ENCODE measurements at places on chromosomes 12 and 14.

DNA sequence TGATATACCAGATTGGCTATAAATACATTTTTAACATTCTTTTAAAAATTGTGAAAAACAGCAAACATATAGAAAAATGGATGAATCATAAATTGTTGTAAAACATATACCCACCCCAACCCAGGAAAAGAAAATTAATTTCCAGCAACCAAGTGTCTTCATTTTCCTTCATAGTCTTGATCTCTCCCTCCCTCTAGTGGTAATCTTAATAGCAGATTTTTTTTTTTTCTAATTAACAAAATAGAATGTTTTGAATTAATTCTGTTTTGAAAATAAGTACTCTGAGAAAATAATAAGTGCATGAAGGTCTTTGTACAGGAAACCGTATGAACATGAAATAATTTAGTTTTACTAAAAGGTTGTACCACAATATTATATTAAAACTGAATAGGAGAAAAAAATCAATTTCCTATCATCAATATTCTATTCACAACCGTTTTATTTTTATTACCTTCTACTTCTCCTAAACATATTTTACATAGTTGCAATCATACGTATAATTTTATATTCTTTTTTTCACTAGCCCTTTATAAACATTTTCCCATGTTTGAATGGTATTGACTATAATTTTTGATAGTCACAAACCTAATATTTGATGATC, 7.0 kb downstream of the ETNK1 start:
- peak; percentile 23 for DNase-seq

DNA sequence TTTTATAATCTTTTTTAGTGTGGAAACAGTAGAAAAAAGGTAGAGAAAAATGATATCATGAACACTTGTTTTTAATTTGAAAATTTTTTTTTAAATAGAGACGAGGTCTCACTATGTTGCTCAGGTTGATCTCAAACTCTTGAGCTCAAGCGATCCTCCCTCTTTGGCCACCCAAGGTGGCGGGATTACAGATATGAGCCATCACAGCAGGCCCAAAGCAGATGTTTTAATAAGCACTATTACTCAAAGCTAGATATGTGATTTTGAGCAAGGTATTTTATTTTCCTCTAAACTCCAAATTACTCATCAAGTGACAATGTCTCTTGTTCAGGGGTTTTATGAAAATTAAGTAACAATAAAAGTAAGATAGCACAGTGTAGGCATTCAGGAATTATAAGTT, 10.7 kb upstream of the WDR89 start:
- no peak for DNase-seq

- DNase-seq, result no peak
Observed at GRCh38 chr14:34050606-34051005, 99.7 kb upstream of the EGLN3 start.

- DNase-seq, result peak; percentile 55
Observed at GRCh38 chr12:12327802-12328201, 22.2 kb downstream of the MANSC1 start.

DNA sequence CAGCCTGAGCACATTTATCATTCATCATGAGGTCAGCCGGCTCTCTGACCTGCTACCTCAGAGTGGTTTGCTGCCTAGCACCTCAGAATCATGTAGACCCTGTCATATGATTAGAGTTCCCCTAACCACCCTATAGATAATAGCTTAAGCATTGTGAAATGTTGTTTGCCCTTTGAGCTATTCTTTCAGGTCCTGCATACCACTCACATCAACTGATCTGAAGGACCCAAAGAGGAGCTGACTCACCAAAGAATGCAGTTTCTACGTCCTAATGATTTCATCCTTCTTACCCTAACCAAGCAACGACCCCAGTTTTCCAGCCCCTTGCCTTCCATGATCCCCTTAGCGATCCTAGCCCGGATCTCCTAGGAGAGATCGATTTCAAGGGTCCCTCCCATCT, 527.9 kb downstream of the SOX5 start:
- no peak for DNase-seq

DNA sequence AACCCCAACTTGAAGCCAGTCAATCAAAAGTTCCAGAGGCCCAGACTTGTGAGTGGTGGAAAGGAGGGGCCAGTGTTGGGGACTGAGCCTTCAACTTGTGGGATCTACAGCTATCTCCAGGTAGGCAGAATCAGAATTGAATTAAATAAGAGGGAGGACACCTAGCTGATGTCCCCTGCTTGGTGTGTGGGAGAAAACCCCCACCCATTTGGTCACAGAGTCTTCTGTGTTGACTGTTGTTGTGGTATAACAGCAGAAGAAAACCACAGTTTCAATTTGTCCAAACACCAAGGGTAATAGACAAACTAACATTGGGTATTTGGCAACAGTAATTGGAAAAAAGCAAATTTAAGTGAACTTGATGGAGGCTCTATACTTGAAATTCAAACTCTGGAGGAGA, 3.4 kb upstream of the GCH1 start:
- no peak for DNase-seq

- no peak for DNase-seq
Observed at GRCh38 chr12:50006754-50007442, 18.4 kb downstream of the RACGAP1 start.

GRCh38 chr12:1310653-1311052, 283.7 kb downstream of the FBXL14 start:
- no peak for DNase-seq

GRCh38 chr14:75230140-75230792, 48.4 kb upstream of the FOS start:
- peak; percentile 75 for DNase-seq

GRCh38 chr14:68099495-68100045, 280.0 kb downstream of the RAD51B start:
- no peak for DNase-seq

DNA sequence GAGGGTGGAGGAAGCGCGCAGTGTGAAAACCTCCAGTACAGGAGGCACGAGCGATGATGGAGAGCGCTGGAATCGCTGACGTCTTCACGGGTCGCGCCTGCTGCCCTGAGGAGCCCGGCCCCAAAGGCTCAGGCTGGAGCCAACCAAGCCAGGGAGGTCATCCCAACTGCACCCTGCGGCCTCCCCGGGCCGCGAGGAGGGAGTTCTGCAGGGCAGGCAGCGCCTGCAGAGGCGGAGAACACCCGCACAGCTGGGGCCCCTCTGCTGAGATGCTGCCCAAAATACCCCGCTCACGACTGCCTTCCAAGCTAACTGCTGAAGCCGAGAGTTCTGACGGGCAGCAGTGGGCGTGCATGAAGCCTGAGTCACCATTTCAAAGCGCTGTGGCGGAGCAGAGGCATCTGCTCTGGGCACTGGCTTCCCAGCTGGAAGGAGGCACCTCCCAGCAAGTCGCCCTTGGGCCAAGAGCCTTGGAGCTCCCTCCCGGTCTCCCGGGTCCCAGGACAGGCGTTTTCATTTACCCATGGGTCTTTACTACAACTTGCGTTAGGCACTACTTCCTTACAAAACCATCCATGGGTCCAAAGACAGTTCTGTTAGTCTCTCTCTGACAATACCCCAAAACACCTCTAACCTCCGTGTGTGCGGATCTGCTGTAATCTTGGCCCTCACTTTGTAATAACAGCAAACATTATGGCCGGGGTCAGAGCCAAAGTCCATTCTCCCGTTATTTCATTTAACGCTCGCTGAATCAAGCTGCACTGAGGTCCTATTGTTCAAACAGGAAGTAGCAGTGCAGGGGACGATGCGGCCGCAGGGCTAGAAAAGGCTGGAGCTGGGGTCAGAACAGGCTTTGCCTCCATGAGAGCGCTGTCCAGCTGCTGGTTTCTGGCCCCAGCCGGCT, 60.1 kb upstream of the RIMBP2 start:
- DNase-seq, result peak; percentile 12

- DNase-seq, result no peak
Observed at GRCh38 chr14:22671622-22672021, 27.5 kb upstream of the OR6J1 start.

GRCh38 chr14:94747739-94748138, 22.2 kb downstream of the GSC start:
- no peak for DNase-seq

DNA sequence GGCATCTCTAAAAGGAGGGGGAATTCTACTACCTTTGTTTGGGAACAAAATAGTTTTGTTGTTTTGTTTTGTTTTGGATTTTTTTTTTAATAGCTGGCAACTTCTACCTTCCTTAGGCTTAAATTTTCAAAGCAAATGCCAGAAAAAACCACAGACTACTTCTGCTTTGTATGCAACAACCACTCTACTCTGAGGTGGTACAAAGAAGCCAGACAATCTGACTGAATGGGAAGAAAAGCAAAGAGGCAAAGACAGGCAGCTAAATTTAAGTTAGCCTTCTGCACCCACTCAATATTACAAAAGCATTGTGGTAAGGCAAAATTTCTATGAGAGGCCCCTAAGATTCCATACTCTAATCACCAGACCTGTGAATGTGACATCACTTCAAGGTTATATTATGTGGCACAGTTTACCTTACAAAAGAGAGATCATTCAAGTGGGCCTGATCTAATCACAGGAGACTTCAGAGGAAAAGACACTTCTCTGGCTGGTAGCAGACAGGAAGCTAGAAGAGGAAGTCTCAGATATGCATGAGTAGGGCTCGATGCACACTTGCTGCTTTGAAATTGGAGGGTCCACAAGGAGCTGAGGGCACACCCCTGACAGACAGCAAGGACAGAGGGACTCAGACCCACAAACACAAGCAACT, 566.6 kb downstream of the RPS29 start:
- DNase-seq, result no peak

DNA sequence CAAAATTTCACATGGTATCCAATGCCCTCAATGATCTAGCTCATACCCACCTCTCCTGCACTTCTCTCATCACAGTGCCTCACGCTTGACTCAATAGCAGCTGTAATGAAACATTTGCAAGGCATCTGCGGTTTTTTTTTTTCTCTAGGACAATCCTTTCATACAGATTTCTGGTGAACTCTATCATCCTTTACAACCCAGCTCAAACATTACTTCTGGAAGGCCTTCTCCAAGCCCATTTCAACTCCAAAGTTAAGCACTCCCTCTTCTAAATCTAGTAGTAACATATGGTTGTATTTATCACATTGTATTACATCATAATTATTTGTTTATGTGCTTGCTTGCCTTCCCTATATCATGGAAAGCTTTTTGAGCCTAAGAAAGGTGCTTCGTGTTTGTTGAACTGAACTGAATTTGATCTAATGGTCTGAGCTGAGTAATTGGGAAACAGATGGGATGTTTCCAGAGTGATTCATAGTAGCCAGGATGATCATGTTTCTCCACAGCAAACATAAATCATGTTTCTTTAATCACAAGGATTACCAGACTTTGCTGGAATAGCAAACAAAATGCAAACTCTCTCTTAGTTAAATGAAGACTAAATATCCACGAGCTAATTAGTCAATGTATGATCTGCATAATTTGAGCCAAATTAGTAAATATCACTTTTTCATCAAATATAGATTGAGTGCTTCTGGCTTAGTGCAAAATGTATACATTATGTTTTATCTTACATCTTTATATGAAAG, 14.3 kb downstream of the CFL2 start:
- no peak for DNase-seq

GRCh38 chr12:19529951-19530636, 90.8 kb downstream of the AEBP2 start:
- no peak for DNase-seq

DNA sequence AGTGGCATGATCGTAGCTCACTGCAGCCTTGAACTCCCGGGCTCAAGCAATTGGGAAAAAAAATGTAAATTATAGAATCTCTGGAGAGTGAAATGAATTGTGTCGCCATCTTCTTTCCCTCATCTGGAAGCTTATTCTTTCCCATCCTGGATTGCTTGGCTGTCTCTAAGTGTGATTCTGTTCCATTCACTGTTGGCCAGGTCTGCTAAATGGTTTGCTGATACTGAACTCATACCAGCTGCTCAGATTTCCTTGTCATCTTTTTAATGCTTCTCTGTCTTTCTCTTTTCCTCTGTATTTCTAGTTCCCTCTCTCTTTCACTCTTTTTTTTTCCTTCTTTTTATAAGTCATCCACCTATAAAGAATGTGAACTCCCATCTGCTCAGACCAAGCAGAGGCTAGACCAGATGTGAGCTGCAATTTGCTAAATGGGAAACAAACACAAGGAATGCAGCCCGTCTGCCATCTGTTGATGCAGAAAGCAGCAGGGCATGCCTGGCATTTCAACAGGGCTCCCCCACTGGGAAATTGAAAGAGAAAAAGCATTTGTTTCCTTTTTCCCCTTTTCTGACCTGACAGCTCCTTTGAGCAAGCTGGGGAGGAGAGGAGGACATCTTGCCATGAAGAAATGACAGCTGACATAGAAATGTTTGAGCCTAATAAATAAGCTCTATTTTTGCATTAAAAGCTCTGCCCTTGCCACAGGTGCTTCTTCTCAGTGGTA, 1823.6 kb upstream of the FLRT2 start:
- DNase-seq, result no peak

DNA sequence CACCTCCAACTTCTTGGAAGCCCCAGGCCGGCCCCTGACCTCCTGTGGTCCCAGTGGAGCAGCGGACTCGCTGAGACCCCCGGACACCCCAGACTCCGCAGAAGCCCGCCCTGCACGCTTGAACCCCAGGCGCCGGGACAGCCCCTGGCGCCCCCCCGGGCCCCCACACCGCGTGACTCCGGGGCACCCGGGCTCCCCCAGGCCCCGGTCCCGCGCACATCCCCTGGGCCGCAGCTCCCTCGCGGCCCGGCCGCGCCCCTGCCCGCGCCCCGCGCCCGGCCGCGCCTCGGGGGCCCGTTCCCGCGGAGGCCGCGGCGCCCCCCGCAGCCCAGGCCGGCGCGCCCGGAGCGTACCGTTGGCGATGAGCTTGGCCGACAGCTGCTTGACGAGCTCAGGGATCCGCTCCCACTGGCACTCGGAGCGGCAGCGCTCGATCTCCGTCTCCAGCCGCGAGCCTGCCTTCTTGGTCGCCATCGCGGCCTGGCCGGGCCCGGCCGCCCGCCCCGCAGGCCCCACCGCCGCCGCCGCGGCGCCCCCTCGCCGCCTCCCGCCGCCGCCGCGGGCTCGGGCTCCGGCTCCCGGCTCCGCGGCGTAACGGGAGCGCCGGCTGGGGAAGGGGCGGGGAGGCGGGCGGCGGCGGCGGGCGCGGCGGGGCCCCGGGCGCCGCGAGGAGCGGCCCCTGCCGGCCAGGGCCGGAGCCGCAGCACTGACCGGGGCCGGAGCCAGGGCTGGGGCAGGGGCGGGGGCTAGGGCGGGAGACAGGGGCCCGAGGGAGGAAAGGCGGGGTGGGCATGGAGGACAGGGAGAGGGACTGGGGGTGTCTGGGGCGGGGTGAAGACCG, at the start of gene TTC7B:
TTC7B (minus strand) TSS at position 609 of the 841 bp plus-strand sequence; CDS start at position 474, 135 bp downstream.
- DNase-seq, result peak; percentile 15

GRCh38 chr12:26953447-26953846, 15.2 kb downstream of the FGFR1OP2 start:
- DNase-seq, result no peak

DNA sequence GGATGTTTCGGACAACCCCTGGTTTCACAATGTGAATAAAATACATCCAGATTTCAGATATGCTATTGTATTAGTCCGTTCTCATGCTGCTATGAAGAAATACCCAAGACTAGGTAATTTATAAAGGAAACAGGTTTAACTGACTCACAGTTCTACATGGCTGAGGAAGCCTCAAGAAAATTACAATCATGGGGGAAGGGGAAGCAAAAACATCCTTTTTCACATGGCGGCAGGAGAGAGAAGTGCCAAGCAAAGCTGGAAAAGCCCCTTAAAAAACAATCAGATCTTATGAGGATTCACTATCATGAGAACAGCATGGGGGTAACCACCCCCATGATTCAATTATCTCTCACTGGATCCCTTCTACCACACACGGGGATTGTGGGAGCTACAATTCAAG, 451.7 kb downstream of the MDGA2 start:
- DNase-seq, result no peak

Measured in central memory CD4-positive, alpha-beta T cell (primary cell).